ENCODE measurements at places on chromosomes 1 and 21. TPM values are rescaled to one million over a fixed set of nuclear protein-coding genes. Genes with fewer than 3 reads are reported as not detected.

GRCh38 chr1:197342044-197342565, 74.1 kb downstream of the CRB1 start:
- no peak for DNase-seq

GRCh38 chr1:234243521-234244260, 129.6 kb upstream of the COA6 start:
- DNase-seq, result no peak

DNA sequence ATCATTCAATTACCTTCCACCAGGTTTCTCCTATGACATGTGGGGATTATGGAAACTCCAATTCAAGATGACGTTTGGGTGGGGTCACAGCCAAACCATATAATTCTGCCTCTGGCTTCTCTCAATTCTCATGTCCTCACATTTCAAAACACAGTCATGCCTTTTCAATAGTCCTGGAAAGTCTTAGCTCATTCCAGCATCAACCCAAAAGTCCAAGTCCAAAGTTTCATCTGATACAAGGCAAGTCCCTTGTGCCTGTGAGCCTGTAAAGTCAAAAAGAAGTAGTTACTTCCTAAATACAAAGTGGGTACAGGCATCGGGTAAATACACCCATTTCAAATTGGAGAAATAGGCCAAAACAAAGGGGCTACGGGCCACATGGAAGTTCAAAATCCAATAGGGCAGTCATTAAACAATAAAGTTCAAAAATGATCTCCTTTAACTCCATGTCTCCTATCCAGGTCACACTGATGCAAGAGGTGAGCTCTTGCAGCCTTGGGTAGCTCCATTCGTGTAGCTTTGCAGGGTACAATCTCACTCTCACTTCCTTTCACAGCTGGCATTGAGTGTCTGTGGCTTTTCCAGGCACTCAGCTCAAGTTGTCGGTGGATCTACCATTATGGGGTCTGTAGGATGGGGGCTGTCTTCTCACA, 112.9 kb downstream of the FCRL5 start:
- no peak for DNase-seq

DNA sequence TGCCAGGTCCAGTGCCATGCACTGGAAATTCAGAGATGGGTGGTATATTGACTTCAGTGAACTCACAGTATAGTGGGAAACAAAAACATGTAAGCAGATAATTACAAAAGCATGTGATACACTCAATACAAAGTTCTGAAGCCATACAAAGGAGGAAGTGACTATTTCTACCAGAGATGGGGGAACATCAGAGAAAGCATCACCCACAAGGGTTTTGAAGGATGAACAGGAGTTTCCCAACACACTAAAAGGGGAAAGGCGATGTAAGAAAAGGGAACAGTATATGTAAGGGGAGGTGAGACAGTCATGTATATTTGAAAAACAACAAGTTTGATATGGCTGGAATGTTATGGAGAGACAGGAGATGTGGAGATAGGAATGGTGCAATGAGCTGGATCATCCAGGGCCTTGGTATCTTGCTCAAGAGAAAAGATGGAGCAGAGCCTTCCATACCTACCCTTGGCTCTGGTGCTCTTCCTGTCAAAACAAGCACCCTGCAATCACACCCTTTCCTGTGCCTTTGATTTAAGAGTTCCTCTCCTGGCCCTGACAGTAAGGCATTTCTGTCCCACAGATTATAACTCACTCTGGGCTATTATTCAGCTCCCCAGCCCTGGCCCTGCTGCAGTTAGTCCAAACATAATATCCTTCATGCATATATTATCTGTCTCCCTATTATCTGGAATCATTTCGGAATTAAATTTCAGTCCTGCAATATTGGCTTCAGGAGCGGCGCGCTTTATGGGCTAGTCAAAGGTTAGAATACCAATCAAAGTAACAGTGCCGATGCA, 60.5 kb downstream of the DMAP1 start:
- no peak for DNase-seq

DNA sequence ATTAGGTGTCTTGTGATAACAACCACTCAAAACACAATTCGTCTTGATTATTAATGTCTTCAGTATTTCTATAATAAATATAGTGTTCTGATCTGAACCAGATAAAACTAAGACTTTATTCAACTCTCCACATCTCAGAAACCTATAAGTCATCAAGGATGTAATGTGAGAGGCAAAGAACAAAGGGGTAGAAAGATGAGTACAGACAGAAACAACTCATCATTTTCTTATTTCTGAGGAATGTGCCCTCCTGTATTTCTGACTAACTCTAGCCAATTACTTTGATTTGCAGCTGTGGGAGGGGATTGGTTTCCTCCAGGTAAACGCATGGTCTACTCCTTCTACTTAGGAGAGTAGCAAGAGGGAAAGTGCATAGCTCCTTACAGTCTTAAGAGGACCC, 73.7 kb upstream of the ST6GALNAC5 start:
- DNase-seq, result no peak

DNA sequence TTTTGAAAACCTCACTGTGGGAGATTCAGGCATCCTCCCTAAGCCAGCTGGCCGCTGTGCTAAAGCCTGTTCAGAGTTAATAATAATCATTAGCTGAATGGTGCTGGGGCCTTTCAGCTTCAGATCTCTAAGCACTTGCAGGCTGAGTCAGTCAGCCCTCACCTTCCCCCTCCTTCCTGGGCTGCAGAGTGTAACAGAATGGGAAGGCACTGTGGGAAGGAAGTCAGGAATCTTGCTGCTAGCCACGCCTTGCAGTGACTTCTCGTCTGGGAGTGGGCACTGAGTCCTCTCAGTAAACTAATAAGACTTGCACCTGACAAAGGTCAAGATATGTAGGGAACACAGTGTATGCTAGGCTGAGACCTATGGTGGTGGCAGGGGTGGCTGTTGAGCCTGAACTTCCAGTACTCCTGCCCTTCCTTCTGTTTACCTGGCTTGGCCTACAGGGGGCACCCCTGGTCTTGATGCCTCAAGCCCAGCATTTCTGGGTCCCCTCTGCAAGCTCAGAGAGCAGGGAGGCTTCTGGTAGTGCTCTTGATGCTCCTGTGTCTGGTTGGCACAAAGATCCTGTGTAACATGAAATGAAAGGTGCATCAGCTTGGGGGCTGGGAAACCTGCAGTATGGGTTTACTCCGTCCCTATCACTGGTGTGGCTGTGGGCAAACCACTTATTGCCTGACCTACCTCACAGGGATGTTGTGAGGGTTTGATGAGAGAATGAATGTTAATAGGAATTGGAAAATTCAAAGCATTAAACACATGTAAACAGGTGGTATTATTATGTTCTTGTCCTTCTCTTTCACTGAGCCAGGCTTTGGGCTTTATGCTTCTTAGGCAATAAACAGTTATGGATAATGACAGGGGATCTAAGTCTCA, 6.0 kb downstream of the CYB561D1 start:
- DNase-seq, result no peak

- DNase-seq, result no peak
These were observed 227.2 kb downstream of the ATG4C start for GRCh38 chr1:63010913-63011660.

GRCh38 chr1:221760911-221761310, 19.0 kb upstream of the DUSP10 start:
- DNase-seq, result no peak

DNA sequence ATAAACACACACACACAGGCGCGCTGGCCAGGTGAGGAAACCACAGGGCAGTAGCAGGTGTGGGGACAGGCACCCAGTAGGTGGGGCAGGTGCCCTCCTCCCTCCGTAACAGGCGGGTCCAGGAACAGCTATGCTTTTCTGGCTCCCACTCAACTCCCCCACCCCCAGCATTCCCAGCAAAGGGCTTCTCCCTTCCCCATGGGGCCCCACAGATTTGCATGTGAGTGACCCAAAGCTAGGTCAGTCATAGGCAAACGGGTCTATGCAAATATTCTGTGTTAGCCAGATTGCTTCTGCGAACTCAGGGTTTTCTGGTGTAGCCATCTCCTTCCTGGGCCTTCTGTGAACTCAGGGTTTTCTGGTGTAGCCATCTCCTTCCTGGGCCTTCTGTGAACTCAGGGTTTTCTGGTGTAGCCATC, 114.2 kb downstream of the SIK1 start:
- DNase-seq, result no peak

- DNase-seq, result no peak
These were observed 13.8 kb upstream of the SFN start for GRCh38 chr1:26848941-26849774.

TMEM201 gene
- 11.2 TPM for total RNA-seq

TRIM67 gene
- total RNA-seq, result not detected

PDZK1IP1 gene
- total RNA-seq, result not detected

AIRE gene
- not detected for total RNA-seq

All from thoracic aorta (tissue), 2 donors.